ENCODE measurements at places on chromosomes 5 and 9.

- no peak for DNase-seq
Measured at GRCh38 chr5:144028058-144028457, 142.4 kb downstream of the YIPF5 start.

- no peak for DNase-seq
Measured at GRCh38 chr9:104906441-104907277, 21.3 kb downstream of the ABCA1 start.

DNA sequence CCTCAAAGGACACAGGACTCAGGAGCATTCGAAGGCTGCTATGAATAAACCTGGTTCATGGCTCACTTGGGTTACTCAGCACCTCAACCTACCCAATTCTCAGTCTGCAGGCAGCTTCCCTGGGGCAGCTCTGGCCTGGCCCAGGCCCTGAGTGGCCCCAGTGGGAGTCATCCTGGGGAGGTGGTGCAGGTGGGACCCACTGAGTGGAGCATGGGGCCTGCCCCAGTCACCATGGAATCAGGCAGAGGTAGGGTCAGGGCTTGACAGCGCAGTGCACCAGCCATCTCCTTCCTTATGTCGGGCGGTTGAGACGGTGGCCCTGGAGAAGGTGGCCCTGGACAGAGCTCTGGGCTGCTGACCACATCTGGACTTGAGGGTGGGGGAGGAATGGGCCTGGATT lies 19.2 kb downstream of the PLEKHG4B start:
- DNase-seq, result no peak

- DNase-seq, result no peak
Measured at GRCh38 chr5:1484730-1485578, 38.8 kb downstream of the LPCAT1 start.

GRCh38 chr5:131364507-131365050 lies 100.7 kb downstream of the CDC42SE2 start:
- no peak for DNase-seq

- DNase-seq, result peak; percentile 50
Measured at GRCh38 chr5:132419502-132420468, 50.3 kb downstream of the SLC22A5 start.

DNA sequence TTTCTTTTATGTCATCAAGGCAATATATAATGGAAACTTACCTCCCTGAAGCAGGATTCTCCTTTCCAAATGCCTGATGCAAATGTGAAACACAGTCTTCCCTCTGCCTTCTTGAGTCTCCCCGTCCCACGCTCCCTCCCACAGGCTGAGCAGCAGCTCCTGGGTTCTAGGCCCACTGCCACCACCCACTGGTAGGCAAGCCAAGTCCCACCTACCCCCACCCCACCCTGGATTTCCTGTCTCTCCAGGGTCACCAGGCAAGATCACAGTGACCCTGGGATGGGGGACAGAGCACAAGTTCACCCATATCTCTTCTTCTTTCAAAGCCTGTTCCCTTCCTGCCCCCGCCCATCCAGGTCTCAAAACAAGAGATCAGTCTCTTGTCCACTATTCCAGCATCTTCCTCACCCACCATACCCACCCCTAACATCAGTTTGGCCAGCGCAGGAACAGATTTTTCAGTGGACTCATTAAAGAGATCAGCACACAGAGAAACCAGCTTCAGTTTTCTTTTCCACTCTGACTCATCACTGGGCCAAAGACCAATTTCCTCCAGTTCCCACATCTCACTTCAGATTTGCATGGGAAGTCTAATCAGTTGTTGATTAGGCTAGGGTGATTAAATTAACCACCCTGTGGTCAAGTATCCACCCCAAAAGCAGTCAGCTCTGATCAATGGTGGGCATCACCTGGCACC lies 151.5 kb downstream of the ACTL7B start:
- DNase-seq, result no peak

DNA sequence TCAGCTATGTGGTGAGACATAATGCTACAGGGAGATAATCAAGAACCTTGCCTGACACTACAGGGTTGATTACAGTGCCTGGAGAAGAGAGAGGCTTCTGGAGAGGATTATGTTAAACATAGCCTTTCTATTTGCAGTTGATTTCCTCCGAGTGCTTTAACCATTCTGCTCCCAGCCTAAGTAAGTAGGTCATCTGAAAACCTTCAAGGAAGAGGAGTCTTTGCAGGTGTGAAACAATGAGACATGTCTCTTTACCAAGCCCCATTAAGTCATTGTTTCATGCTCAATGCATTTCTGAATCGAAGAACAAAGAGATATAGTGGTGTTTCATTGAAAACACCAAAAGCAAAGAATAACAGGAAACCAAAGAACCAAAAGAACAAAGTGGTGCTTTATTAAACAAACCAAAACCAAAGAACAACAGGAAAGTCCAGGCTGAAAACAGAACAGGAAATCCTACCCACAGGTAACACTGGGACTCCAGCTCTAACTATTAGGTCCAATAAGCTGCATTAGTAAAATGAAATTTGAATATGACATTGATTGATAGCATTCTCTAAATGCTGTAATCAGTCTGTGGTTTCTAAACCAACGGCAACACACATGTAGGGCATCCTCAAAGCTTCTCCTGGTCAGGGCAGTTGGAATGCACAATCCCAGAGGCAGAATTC lies 113.3 kb upstream of the SPATA31D4 start:
- no peak for DNase-seq

DNA sequence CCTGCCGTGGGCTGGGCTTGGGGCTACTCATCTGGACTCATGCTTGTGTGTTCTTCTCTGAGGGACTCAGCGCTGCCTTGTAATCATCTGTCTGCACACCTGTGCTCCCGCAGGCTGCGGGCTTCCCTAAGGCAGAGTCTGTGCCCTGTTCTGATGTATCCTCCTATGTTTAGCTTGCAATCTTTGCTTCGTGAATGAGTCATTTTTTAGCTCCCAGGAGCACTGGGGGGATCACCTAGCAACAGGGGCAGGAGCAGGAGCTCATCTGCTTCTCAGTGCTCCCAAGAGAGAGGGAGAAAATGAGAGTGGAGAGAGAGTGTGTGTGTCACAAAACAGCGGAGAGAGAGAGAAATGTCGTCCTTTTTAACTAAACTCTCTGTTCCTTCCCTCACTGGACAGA lies 202.4 kb upstream of the ZNF618 start:
- no peak for DNase-seq

GRCh38 chr9:125674981-125675973 lies 31.7 kb downstream of the MAPKAP1 start:
- DNase-seq, result no peak

- no peak for DNase-seq
Measured at GRCh38 chr5:54696931-54697330, 179.4 kb downstream of the SNX18 start.

DNA sequence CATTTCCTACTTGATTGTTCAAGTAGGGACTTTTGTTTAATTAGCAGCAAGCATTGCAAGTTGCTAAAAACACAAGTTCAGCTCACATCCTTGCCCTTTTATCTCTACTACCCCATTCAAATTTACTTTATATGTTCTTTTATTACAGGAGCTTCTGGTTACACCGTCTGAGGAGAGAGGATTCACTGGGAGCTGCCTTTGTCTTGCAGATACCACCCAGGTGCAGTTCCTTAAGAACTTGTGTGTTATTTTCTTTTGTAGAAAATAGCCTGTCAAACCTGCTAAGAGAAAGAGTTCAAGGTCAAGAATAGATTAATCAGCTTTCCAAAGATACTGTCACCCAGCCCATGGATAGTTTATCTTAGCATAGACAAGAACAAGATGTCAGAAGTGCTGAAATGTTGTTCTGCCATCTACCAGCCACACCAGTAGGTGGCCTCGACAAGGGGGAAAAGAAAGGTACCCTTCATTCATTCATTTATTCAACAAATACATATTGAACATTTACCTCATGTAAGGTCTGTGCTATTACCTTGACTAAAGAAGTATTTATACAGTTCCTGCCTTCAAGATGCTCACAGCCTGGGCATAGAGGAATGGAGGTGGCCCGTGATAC lies 750.3 kb downstream of the MAT2B start:
- DNase-seq, result no peak

- no peak for DNase-seq
Measured at GRCh38 chr9:21831841-21832509, 29.5 kb downstream of the MTAP start.

DNA sequence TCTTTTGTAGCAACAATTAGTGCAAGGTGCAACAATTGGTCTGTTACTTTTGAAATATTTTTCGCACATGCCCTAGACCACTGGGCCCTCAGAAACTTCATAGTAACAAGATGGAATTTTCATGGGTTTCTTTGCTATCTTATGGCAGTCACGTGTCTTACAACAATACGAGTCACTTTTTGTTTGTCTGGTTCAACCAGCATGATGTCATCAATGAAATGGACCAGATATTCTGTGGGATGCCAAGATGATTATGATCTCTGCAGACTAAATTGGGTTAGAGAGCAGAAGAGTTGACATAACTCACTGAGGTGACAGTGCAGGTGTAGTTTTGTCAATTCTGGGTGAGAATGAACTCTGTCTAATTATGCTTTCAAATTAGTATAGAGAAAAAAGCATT lies 239.6 kb upstream of the RIOK2 start:
- no peak for DNase-seq

GRCh38 chr9:108911820-108912219 lies 22.1 kb downstream of the ELP1 start:
- no peak for DNase-seq

DNA sequence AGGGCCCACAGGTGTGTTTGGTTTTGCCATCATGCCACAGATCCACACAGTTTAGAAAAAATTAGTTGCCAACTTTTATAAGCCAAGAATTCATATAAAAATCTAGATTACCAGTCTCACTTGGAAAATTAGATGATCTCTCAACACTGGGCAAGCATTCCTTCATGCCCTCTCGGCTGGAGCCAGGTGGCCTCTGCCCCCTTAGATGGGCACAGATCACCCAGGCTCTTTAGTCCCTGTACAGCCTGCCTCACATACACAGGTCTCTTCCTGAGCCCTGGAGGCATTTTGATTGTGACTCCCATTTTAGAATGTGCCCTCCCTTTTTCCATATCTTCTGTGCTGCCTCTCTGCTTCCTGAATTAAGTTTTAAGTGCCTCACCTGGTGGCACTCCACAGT lies 20.0 kb downstream of the ACO1 start:
- DNase-seq, result no peak

DNA sequence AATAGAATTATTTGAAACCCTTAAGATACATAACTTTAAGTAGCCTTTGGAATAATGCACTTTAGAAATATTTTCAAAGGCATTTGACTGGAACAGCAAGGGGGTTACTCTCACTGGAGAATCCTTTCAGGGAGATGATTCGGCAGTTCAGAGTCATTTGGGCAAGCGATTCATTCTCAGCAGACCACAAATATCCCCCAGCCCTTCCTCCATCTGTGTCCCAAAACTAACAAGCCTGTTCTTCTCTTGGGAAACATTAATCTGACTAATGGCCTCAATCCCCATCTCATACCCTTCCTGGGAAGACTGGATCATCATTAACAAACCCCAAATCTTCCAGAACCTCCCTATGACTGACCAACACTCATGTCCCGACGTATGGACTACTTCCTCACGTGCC lies 65.8 kb upstream of the S1PR3 start:
- DNase-seq, result no peak

DNA sequence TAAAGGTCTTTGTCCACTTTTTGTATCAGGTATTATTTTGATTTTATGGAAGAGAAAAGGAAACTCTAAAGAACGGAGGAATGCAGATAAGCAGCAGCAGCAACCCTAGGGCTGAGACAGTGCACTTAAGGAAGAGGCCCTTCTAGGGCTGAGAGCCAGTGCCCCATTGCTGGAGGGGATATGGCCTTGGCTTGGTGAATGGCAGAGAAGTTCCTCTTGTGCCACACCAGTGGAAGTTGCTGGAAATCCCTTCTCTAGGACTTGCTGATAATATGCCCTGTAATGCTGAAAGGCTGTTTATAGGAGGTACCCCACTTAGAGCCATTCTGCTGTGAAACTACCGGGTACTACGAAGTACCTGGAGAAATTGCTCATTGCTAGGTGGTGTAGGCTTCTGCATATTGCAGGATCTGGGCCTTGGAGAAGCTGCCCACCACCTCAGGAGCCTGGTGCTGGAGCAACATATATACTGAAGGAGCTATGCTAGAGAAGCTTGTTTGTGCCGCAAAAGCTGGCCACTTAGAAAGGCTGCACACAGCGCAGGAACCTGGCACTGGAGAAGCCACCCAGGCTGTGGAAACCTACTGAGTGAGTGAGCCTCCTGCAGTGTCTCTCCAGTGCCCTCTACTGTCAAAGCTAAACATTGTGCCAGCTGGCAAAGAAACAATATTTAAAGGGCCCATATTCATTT lies 9.6 kb upstream of the UBTD2 start:
- peak; percentile 75 for DNase-seq

DNA sequence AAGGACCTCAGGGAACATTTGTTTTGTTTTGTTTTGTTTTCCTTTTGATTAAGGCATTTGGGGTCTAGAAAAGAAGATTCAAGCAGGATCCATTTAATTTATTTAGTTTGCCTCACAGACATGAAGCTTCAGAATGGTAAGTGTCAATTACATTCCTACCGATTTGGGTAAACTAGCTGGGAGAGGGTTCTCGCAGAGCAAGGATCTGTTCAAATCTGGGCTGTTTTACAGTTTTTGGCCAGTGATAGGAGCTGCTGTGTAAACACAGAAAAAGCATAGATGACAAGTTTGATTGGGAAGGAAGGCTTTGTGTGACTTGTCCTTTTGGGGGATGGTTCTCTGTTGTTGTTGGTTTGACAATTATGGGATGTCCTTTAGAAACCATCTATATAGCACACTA lies 470.3 kb upstream of the WWC1 start:
- no peak for DNase-seq

DNA sequence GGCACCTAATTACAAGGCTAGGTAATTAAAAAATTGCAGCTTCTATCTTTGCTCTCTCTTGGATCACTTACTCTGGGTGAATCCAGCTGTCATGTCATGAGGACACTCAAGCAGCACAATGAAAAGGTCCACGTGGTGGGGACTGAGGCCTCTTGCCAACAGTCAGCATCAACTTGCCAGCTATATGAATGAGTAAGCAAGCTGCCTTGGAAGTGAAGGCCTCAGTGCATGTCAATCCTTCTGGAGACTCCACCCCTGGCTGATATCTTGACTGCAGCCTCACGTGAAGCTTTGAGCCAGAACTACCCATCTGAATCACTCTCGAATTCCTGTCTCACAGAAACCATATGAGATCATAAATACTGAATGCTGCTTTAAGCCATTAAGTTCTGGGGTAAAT lies 140.5 kb downstream of the SNX18 start:
- DNase-seq, result no peak

GRCh38 chr5:1110307-1111240 lies 1.3 kb downstream of the SLC12A7 start:
- no peak for DNase-seq

DNA sequence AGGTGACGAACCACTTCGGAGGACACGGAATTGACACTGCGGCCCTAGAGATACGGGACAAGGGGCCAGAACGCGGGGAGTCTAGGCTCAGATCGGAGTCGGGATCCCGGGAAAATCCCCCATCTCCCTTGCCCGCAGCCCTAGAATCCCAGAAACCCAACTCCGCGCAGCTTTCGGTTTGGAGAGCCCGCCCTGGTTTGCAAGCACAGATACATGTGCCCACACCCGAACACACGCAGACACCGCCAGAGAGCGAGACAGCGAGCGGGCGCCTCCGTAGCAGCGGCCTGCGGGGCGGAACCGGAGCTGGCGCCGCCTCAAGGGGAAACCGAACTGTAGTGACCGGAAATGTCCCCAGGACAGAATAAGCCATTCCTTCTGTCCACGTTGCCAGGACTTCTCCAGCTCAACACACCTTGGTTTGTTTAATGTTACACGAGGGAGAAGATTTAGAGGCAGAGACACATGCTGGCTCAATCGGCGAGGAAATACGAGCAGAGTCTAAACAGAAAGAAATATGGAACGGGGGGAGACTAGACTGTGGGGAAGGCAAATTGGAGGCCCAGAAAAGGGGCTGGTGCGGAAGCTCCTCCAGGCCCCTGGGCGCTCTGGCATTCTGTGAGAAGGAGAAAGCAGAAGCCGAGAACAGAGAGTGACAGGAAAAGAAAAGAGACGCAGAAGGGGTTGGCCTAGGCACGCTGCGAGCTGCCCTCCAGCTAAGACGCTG lies 2.9 kb upstream of the PAX5 start:
- no peak for DNase-seq
